Stimulated activated CD4-positive, alpha-beta T cell treated with anti-CD3 and anti-CD28 coated beads, Interleukin-15, amount 100 ng/mL, for 48 hours (primary cell): ENCODE measurements at places on chromosomes 1 and 21.

GRCh38 chr1:237999426-238000052 is 108.8 kb upstream of the ZP4 start:
- DNase-seq, result no peak

DNA sequence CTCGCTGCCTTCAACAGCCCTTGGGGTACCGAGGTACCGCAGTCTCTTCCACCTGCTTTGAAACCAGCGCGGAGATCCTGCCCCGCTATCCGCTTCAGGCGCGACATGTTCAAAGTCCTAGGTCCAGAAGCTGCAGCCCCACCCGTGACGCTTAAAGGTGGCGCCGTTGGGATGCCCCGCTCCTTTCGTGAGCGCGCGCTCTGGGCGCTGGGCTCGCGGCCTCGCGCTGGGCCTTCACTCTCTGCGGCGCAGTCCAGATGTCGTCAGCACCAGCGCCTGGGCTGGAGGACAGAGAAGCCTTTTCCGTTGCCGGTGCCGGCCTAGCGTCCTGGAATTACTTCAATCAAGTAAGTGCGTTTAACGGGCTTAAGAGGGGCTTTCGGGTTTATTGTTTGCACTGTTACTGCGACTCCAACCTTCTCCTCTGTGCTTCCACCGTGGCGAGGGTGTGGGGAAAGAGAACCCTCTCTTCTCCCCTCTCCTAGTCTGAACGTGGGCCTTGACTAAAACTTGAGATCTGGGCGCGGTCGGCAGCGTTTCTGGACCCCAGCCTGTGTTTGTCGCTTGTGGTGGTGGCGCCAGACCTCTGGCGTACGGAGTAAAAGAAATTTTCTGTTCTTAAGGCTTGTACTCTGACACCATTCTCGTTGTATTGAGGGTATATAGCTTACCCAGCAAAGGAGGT is at the start of gene LRRC40:
LRRC40 (minus strand) TSS at position 146 of the 685 bp plus-strand sequence; CDS start at position 107, 39 bp downstream.
- peak; percentile 94 for DNase-seq

- no peak for DNase-seq
These were observed 15.9 kb downstream of the SLC27A3 start for GRCh38 chr1:153790966-153791647.

- peak; percentile 63 for DNase-seq
These were observed 82.8 kb upstream of the BMP8A start for GRCh38 chr1:39408641-39409054.

- no peak for DNase-seq
These were observed 10.8 kb downstream of the MYOM3 start for GRCh38 chr1:24100945-24101737.

GRCh38 chr1:69540052-69540451 is 27.7 kb upstream of the LRRC7 start:
- DNase-seq, result no peak

- no peak for DNase-seq
These were observed 724 bp upstream of the ANKRD35 start for GRCh38 chr1:145886390-145886789.
